ENCODE measurements at places on chromosomes 7 and 10. TPM values are rescaled to one million over a fixed set of nuclear protein-coding genes. Genes with fewer than 3 reads are reported as not detected.
A peak's percentile ranks its signal among the peaks of the same experiment; 100 is the strongest.

IKZF1 gene
- total RNA-seq = 207 TPM

ZNF804B gene
- not detected for total RNA-seq

OPN4 gene
- total RNA-seq = not detected

GRCh38 chr10:33460505-33461294 is 126.2 kb upstream of the NRP1 start:
- peaks cover 3% of the 10 kb centered on the region for H3K27me3 ChIP-seq
- no peak overlapping the region for H3K4me3 ChIP-seq
- H3K36me3 ChIP-seq = no peaks in the 10 kb centered on the region

GRCh38 chr10:60339757-60340156 is 49.9 kb downstream of the ANK3 start:
- no peak overlapping the region for H3K27ac ChIP-seq
- H3K4me1 ChIP-seq = peaks cover 11% of the 10 kb centered on the region
- H3K4me3 ChIP-seq = no peak overlapping the region
- no peaks in the 10 kb centered on the region for H3K27me3 ChIP-seq
- H3K36me3 ChIP-seq = no peaks in the 10 kb centered on the region

- no peaks in the 10 kb centered on the region for H3K36me3 ChIP-seq
- H3K27ac ChIP-seq = no peak overlapping the region
- H3K4me1 ChIP-seq = no peaks in the 10 kb centered on the region
Observed at GRCh38 chr7:47685151-47685550, 103.2 kb upstream of the TNS3 start.

GRCh38 chr10:29600067-29600466 is 34.7 kb downstream of the SVIL start:
- no peak overlapping the region for H3K4me3 ChIP-seq
- no peaks in the 10 kb centered on the region for H3K36me3 ChIP-seq
- no peaks in the 10 kb centered on the region for H3K27me3 ChIP-seq
- no peak for DNase-seq
- no peak overlapping the region for H3K27ac ChIP-seq

DNA sequence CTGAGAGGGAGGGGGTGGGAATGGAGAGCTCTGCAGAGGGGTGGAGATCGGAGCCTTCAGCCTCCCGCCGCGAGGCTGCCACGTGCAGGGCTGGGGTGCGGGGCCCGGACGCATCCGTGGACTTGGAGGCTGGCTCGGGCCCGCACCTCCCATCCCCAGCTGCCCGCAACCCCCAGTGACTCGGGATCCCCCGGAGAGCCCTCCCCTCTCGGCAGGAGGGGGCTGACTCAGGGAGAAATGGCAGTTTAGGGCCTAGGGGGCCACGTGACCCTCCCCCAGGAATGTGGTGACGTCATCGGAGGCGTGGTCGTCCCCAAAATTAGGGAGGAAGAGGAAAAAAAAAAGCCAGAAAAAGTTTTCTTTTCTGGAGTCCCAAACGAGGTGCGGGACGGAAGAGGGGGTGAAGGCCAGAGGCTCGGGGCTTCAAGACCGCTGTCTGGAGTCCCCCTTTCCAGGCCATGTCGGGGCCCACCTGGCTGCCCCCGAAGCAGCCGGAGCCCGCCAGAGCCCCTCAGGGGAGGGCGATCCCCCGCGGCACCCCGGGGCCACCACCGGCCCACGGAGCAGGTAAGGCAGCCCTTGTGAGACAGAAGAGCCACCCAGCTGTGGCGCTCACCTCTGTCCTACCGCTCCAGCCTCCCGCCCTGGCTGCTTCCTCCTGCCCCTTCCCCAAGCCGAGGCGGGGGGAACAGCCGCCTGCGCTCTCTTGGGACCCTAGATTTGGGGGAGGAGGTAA is at the start of gene TRIP6:
Gene TRIP6 (plus strand): TSS at position 348 of the 736 bp plus-strand sequence. CDS start 111 bp downstream, at position 459.
- peaks cover 9% of the 10 kb centered on the region for H3K4me1 ChIP-seq
- H3K4me3 ChIP-seq = peak within 1 kb of the TSS; percentile 84
- H3K36me3 ChIP-seq = peaks cover 15% of the 10 kb centered on the region
- H3K27ac ChIP-seq = peak within 1 kb of the TSS; percentile 89
- no peaks in the 10 kb centered on the region for H3K27me3 ChIP-seq

GRCh38 chr10:113959383-113959760 is 84.3 kb upstream of the ADRB1 start:
- no peak overlapping the region for H3K4me3 ChIP-seq
- peaks cover 43% of the 10 kb centered on the region for H3K4me1 ChIP-seq
- H3K27me3 ChIP-seq = peaks cover 1% of the 10 kb centered on the region
- DNase-seq = peak; percentile 11

NPVF gene
- not detected for total RNA-seq

GRCh38 chr10:71124921-71125748 is 87.2 kb upstream of the UNC5B start:
- DNase-seq = no peak
- H3K27ac ChIP-seq = no peak overlapping the region
- H3K36me3 ChIP-seq = no peaks in the 10 kb centered on the region
- H3K4me1 ChIP-seq = peaks cover 6% of the 10 kb centered on the region

CADPS2 gene
- total RNA-seq = not detected

NPTX2 gene
- not detected for total RNA-seq

ANKIB1 gene
- 34.8 TPM for total RNA-seq

TEX36 gene
- total RNA-seq = not detected

DNA sequence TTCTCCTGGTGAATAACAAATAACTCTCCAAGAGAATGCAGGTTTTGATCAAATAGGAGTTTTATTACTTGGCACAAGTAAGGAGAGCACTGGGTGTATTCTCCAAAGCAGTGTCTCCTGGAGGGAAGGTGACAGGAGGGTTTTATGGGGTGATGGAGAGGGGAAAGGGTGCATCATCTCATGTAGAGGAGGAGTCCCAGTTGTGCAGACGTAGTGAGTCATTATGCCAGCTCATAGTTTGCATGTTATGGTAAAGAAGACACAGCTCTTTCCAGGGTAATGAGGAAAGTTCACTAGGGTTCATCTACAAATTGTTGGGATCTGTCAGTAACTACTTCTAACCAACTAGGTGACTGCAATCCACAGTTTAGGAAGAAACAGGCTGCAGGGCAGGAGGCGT is 347.9 kb upstream of the MEOX2 start:
- no peak overlapping the region for H3K4me3 ChIP-seq
- no peak overlapping the region for H3K27ac ChIP-seq
- DNase-seq = no peak
- H3K4me1 ChIP-seq = no peaks in the 10 kb centered on the region
- no peaks in the 10 kb centered on the region for H3K36me3 ChIP-seq
- no peaks in the 10 kb centered on the region for H3K27me3 ChIP-seq

DNA sequence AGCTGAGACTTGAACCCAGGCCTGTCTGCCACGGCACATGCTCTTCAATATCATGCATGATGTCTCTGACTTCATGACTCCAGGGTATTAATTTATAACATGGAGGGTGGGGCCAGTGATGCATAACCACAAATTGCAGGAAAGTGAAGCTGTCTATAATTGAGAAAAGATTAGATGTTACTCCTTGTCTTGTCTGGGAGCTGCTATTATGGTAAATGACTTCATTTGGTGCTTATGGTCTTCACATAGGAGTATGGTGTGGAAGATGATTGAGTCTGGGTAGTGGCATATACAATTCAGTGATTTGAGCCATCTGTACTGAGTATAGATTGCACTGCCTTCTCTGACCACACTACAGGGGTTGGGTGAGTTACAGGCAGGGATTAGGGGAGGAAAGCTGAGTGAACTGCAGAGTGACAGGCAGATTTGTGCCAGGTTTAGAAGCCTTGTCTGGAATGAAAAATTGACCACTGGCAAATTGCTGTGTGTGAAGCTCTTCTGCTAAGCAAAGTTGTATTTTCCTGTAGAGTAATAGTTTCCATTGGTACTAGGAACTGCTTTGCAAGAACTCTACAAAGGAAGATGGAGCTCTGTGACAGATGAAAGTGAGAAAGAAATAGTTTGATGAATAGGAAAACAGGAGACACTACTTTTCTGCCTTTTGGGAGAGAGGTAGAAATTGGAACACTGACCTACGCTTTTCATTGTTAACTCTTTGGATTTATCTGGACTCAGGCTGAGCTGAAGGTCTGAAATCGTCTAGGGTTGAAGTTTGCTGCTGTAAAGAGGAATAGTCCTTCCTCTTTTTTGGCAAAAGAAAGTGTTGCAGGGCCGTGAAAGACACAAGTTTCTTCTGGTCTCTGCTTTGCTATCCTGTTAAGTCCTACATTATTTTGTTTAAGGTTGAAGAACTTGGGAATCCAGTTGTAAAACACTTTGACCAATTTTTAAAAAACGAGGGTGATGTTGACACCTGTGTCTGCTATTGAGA is 2.7 kb downstream of the SND1 start:
- peaks cover 43% of the 10 kb centered on the region for H3K36me3 ChIP-seq
- H3K4me3 ChIP-seq = peak overlapping the region; percentile 98
- peak; percentile 22 for DNase-seq
- H3K27ac ChIP-seq = peak overlapping the region; percentile 76
- peaks cover 48% of the 10 kb centered on the region for H3K4me1 ChIP-seq

PAPOLB gene
- not detected for total RNA-seq
